ENCODE measurements at places on chromosomes 7 and 10.

DNA sequence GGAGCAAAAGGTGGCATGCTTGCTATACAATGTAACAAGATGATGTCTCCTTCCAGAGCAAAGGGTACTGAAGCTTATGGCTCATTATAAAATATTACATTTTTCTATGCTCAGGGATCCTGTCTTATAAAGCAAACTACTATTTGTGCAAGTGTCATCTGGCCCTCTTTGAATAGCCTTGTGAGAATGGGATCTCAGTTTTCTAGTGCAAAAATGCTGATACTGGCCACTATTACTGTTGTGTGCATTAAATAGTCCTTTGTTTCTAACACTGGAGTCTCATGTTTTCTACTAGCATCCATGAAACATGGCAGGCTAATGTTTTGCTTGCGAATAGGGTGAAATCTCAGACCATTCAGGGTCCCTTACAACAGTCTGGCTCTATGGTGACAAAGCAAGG lies 823.0 kb downstream of the REEP3 start:
- DNase-seq = no peak

- no peak for DNase-seq
These were observed 9.8 kb upstream of the RALA start for GRCh38 chr7:39613577-39613976.

DNA sequence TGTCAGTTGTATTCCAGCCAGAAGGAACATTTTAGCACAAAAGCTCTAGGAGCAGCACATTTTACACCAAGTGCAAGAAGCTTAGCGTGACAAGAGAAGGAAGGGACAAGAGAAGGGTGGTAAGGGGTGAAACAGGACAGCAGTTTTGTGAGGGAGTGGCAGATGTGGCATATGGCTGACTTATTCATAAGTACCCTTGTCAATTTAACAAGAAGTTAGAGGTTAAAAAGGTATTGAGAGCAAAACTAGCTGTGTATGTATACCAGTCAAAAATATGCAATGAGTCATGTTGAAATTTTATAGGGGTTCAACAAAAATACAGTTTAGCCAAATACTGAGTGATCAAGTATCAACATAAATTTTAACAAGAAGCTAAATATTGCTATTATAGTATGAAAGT lies 561.5 kb upstream of the POT1 start:
- DNase-seq = no peak

- DNase-seq = no peak
These were observed at the start of gene INMT for GRCh38 chr7:30751696-30752273. INMT (plus strand) TSS chr7:30752135; CDS start chr7:30752151, 16 bp downstream.

DNA sequence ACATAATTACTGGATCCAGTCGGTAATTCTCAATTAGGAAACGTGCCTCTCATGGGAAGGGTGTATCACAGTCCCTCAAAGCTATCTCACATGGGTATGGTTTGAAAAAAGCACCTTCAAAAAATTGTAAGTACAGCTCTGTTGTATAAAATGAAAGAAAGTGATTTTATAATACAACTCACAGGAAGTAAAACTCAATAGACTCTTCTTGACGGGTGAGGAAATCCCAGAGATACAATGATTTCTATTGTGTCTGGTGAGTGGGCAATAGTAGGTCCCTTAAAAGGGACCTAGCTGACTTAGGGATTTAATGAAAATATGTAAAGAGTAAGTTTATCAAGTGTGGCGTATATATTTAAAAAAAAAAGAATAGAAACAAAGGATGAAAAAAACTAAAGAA lies 27.0 kb downstream of the TASOR2 start:
- DNase-seq = no peak
